ENCODE measurements at places on chromosomes 5 and 9. TPM values are rescaled to one million over a fixed set of nuclear protein-coding genes. Genes with fewer than 3 reads are reported as not detected.

GPX8 gene
- 129 TPM for total RNA-seq

SEC24A gene
- 23.3 TPM for total RNA-seq

TGFBI gene
- 2,468 TPM for total RNA-seq

SLCO6A1 gene
- not detected for total RNA-seq

PLAC8L1 gene
- total RNA-seq = not detected

SYK gene
- 0.99 TPM for total RNA-seq

C5 gene
- total RNA-seq = 4.5 TPM

F12 gene
- total RNA-seq = 7.3 TPM

QRFP gene
- not detected for total RNA-seq

CDC20B gene
- not detected for total RNA-seq

ASPN gene
- total RNA-seq = not detected

EPB41L4A gene
- total RNA-seq = 0.87 TPM

PCDHB12 gene
- total RNA-seq = 5.6 TPM

UBE2QL1 gene
- total RNA-seq = 0.64 TPM

GABRA1 gene
- total RNA-seq = 2.4 TPM

MYMK gene
- total RNA-seq = not detected

GPR151 gene
- total RNA-seq = not detected

STK32A gene
- total RNA-seq = 0.77 TPM

FCN2 gene
- not detected for total RNA-seq

HTR4 gene
- not detected for total RNA-seq

ANKRA2 gene
- total RNA-seq = 10.8 TPM

ADGRD2 gene
- not detected for total RNA-seq

TMEM141 gene
- 93.0 TPM for total RNA-seq

TPPP gene
- total RNA-seq = 0.85 TPM

CCL27 gene
- total RNA-seq = not detected

TMEM252 gene
- not detected for total RNA-seq

KCTD16 gene
- 0.21 TPM for total RNA-seq

FOXD4 gene
- 1.2 TPM for total RNA-seq

WDR31 gene
- 0.46 TPM for total RNA-seq

GRXCR2 gene
- total RNA-seq = not detected

ANKRD18A gene
- total RNA-seq = 0.62 TPM

BRINP1 gene
- total RNA-seq = not detected

VDAC1 gene
- total RNA-seq = 732 TPM

PIP5KL1 gene
- 0.95 TPM for total RNA-seq

KCNMB1 gene
- total RNA-seq = not detected

TERT gene
- 0.04 TPM for total RNA-seq

IFNA2 gene
- not detected for total RNA-seq

BSPRY gene
- not detected for total RNA-seq

CAMLG gene
- total RNA-seq = 34.0 TPM

PCDHB3 gene
- 0.21 TPM for total RNA-seq

FOXD4L4 gene
- not detected for total RNA-seq

NR6A1 gene
- total RNA-seq = 1.2 TPM

SLC6A7 gene
- total RNA-seq = not detected

ADRB2 gene
- total RNA-seq = 1.2 TPM

VLDLR gene
- 7.8 TPM for total RNA-seq

POU5F2 gene
- total RNA-seq = not detected

ASS1 gene
- 63.6 TPM for total RNA-seq
